Progenitor cell of endocrine pancreas (in vitro differentiated cells): ENCODE measurements at places on chromosomes 7 and 10.

GRCh38 chr10:102675666-102676533, 31.6 kb downstream of the TRIM8 start:
- DNase-seq: no peak

DNA sequence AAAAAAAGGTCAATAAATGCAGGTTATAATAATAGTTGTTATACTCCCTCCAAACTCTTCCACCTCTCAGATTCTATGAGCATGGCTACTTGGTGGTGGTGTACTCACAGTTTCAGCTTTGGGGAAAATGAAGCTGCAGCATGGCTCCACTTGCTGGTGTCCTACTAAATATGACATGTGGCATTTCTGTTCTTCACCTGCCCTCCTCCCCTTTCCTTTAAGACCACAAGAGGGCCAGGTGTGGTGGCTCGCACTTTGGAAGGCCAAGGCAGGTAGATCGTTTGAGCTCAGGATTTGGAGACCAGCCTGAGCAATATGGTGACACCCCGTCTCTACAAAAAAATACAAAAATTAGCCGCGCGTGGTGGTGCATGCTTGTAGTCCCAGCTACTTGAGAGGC, 101.1 kb downstream of the SLC37A3 start:
- DNase-seq: no peak

GRCh38 chr7:132422502-132423111, 153.7 kb downstream of the PLXNA4 start:
- DNase-seq: no peak

GRCh38 chr10:17255512-17255911, 27.5 kb downstream of the VIM start:
- no peak for DNase-seq

- peak; percentile 53 for DNase-seq
Measured at GRCh38 chr10:114526504-114527238, 122.4 kb upstream of the AFAP1L2 start.

GRCh38 chr10:59456199-59456598, 93.8 kb upstream of the FAM13C start:
- no peak for DNase-seq

DNA sequence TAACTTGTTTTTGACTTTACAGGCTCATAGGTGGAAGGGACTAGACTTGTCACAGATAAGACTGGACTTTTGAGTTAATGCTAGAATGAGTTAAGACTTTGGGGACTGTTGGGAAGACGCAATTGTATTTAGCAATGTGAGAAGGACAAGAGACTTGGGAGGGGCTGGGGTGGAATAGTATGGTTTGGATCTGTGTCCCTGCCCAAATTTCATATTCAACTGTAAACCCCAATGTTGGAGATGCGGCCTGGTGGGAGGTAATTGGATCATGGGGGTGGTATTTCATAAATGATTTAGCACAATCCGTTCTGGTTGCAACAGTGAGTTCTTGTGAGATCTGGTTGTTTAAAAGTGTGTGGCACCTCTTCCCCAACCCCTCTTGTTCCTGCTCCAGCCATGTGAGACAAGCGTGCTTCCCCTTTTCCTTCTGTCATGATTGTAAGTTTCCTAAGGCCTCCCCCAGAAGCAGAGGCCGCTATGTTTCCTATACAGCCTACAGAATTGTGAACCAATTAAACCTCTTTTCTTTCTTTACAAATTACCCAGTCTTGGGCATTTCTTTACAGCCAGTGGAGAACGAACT, 22.6 kb downstream of the RNF216 start:
- DNase-seq: no peak

DNA sequence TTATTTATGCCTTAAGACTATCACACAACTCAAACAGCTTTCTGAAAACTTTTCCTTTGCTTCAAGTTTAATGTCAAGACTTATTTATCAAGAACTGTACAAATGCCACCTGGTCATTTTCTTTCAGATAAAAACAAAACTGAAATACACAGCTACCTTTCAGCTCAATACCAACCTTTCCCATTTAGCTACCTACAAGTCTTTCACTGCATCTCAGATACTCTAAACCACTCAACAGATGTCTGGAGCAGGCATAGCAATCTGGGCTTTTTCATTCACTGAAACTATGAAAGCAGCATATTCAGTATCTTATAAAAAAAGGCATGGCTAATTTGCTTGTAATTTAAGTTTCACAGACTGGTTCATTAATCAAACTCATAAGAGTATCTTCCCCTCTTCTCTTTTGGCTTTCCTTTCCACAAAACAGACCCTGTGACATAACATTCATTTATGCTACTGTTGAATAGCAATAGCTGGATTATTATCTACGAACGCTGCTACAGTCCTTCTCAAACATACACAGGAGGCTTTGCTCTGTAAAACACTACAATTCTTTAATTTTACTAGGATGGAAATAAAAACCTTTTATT, 8.2 kb downstream of the TRA2A start:
- no peak for DNase-seq

DNA sequence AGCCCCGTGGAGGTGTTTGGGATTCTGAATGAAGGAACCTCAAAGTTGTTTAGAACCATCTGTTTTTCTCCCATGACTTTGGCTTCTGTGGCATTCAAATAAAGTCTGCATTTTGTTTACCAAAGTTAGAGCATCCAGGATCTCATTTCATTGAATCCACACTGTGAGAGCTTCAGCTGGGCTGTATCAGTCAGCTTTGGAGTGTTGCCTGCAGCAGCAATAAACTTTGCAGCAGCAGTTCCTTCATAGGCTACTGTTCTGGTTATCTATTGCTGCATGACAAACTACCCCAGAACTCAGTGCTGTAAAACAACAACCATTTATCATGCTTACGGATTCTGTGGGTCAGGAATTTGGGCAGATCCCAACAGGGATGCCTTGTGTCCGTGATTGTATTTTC, 1575.2 kb upstream of the LRRTM3 start:
- DNase-seq: no peak
